ENCODE measurements at places on chromosomes 16 and 17.

- no peak for DNase-seq
Measured at GRCh38 chr16:2385190-2385836, 43.9 kb upstream of the CCNF start.

DNA sequence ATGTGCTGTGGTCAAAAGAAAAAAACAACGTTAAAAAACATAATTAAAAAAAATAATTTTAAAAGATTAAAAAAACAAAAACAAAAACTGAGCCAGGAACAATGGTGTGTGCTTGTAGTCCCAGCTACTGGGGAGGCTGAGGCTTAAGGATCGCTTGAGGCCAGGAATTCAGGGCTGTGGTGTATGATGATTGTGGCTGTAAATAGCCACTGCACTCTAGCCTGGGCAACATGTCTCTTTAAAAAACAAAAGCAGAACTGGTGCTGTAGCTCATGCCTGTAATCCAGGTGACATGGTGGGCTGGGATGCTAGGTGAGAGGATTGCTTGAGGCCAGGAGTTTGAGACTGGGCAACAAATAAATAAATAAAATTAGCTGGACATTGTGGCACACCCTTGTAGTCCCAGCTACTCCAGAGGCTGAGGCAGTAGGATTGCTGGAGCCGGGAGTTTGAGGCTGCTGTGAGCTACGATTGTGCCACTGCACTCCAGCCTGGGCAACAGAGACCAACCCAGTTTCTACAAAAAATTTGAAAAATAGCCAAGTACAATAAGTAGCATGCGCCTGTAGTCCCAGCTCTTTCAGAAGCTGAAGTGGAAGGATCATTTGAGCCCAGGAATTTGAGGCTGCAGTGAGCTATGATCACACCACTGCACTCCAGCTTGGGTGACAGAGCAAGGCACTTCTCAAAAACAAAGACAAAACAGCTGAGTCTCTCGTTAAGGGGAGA, 43.6 kb downstream of the NFATC3 start:
- DNase-seq, result no peak

DNA sequence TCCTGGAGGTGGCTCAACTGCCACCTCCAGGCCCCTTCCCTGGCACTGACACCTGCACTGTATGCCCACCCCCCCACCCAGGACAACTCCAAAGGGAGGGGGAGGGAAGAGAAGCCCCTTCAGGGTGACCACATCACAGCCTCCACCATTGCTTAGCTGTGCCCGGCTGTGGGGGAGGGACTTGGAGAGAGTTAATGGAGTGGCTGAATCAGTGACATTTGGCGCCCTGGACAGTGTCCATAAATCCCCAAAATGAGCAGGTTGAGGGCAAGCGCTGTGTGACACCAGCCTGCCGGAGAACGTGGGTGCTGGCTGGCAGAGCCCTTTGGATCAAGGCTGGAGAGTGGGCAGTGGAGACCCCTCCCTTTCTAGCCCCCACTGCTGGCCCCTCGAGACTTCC, 883 bp downstream of the USH1G start:
- no peak for DNase-seq

GRCh38 chr17:49850772-49851386, 3.0 kb upstream of the TAC4 start:
- DNase-seq, result no peak

DNA sequence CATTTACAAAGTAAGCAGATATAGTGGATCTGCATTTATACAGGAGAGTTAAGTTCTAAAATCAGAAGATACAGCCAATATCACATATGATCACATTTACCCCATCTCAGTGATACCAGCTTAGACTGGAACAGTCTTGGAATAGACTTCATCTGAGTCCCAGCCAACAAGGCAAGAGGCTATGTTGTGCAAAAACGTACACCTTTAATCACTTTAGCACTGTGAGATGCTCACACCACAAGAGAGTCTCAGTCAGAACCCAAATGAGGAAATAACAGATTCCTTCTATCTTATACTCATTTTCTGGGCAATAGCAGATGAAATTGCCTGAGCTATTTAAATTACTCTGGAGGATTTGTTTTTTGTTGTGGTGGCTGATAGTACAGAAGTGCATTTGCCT, 145.6 kb downstream of the ANKFN1 start:
- no peak for DNase-seq

- DNase-seq, result no peak
Measured at GRCh38 chr17:59832883-59833379, 59.8 kb downstream of the TUBD1 start.

Data from HuH-7.5 (cell line).